ENCODE measurements at places on chromosomes 3 and 15.

GRCh38 chr3:43378066-43378935 lies 92.0 kb downstream of the SNRK start:
- DNase-seq: peak; percentile 26

DNA sequence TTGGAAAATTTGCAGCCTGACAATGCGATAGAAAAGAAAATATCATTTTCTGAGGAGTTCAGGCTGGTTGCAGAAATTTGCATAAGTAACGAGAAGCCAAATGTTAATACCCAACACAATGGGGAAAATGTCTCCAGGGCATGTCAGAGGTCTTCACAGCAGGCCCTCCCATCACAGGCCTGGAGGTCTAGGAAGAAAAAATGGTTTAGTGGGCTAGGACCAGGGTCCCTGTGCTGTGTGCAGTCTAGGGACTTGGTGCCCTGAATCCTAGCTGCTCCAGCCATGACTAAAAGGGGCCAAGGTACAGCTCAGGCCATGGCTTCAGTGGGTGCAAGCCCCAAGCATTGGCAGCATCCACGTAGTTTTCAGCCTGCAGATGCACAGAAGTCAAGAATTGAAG lies 14.5 kb upstream of the AP4E1 start:
- no peak for DNase-seq

DNA sequence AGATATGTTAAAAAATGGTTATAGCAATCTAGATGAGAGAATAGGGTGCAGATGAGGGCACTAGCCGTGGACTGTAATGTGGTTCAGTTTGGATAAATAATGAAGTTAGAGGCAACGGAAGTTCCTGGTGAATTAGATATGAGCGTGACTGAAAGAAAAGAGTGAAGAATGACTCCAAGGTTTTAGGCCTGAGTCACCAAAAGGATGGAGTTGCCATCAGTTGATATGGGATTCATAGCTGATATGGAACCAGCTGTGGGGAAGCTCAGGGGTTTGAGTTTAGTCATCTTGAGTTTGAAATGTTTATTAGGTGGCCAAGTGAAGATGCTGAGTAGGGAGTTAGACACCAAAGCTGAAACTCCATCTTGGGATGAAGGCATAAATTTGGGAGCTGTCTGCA lies 66.2 kb downstream of the SSR3 start:
- DNase-seq: no peak

DNA sequence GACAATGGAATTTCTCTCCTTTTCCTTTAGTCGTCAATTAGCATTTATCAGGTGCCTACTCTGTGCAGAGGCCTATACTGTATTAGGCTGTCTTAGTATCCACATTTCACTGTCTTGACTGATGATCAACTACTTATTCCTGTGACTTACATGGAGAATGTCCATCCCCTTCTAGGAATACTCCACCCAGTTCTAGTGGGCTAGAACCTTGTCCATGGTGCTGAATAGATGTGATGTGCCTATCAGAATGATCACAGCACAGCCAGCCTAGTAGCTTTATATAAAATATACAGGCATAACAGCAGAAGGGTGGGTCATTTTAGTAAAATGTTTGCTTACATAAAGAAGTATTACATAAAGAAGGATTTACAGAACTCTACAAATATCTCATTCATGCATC lies 621.4 kb downstream of the PDCD6IP start:
- no peak for DNase-seq

DNA sequence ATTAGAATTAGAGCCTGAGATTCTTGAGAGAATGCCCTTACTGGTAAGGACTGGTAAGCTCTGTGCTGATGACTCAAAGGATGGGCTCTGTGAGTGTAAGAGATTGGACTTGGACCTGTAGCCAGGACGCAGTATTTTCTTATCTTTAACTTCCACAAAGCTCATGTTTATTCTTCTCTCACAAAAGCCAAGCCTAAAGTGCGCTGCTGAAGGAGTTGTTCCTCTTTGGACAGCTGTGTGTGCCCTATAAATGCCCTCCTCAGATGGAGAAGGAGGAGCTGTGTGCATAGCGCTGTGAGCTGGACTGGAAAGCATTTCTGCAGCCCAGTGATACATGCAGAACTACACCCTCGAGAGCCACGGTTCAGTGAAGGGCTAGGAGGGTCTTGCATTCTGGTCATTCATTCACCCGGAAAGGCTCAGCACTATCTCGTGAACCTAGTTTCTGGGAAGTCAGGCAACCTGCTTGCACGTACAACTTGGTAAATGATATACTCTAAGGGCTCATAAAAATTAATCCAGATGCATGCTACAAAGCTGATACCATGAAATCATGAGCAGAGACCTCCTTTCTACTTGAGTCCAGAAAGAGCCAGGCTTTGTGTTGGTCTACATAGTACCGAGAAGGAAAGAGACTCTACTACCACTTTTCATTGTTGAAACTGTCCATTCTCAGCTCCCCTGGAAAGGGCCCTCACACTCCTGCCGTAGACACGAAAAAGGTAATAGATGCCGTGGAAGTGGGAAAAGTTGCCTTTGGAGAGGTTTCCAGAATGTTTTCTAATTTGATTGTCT lies 103.0 kb upstream of the TBL1XR1 start:
- no peak for DNase-seq

- DNase-seq: no peak
Observed at GRCh38 chr3:12438318-12438717, 46.0 kb upstream of the TSEN2 start.

DNA sequence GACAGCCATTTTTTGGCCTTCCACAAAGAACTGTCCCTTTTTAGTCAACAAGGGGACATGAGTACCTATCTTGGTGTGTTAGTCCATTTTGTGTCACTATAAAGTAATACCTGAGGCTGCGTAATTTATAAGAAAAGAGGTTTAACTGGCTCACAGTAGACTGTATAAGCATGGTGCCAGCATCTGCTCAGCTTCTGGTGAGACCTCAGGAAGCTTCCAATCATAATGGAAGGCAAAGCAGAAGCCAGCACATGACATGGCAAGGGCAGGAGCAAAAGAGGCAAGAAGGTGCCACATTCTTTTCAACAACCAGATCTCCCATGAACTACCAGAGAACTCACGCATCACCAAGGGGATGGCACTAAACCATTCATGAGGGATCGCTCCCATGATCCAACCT lies 66.1 kb upstream of the VGLL4 start:
- no peak for DNase-seq

- DNase-seq: no peak
Observed at GRCh38 chr3:103499967-103500366, 1065.2 kb downstream of the ZPLD1 start.

GRCh38 chr3:167361306-167361705 lies 18.8 kb downstream of the ZBBX start:
- DNase-seq: no peak

- no peak for DNase-seq
Observed at GRCh38 chr3:161859865-161860450, 363.4 kb downstream of the OTOL1 start.

- no peak for DNase-seq
Observed at GRCh38 chr3:49740427-49740826, 16.7 kb upstream of the GMPPB start.

- DNase-seq: no peak
Observed at GRCh38 chr3:177932750-177933660, 603.2 kb upstream of the KCNMB2 start.

- no peak for DNase-seq
Observed at GRCh38 chr15:91980502-91981267, 127.2 kb downstream of the SLCO3A1 start.

- DNase-seq: no peak
Observed at GRCh38 chr3:143383421-143383820, 263.9 kb downstream of the CHST2 start.

DNA sequence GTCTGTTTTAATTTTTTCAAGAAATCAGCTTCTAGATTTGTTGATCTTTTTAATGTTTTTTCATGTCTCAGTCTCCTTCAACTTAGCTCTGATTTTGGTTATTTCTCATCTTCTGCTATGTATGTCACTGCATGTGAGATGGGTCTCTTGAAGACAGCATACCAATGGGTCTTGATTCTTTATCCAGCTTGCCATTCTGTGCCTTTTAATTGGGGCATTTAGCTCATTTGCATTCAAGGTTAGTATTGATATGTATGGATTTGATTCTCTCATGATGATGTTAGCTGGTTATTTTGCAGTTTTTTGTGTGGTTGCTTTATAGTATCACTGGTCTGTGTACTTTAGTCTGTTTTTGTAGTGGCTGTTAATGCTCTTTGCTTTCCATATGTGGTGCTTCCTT lies 39.4 kb downstream of the CEP63 start:
- DNase-seq: no peak

GRCh38 chr15:69847625-69848024 lies 250.1 kb downstream of the TLE3 start:
- no peak for DNase-seq

DNA sequence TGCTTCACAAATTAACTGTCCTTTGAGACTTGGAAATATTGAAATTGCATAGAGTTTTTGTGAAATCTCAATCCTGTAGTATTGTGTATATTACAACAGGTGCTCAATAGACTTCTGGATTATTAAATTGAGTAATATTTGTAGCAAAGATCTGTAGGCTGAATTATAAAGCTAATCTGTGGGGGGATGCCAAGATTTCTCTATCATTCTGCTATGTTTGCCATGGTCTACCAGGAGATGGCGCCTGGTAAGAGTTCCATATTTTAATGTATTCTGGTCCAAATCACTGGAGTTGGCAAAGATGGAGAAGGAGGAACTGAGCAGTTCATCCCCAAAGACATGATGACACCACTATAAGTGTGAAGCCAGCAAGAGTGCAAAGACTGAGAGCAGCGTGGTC lies 340.9 kb upstream of the TPRG1 start:
- no peak for DNase-seq

DNA sequence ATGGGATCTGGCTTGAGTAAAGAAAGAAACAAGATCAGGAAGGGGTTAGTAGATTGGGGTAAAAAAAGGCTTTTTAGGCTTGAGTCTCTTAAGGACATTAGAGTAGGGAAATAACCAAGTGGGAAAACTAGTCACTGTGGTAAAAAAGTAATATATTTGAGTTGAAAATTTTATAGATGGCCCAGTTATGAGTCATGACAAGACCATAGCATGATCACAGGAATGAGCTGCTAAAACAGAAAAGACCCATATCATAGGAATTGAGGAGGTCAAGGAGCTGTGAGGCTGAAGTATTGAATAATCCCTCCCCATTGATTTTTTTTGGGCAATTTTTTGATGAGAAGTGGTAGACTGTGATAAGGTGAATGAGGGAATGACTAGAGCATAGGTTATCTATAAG lies 69.2 kb upstream of the TBC1D5 start:
- DNase-seq: no peak

DNA sequence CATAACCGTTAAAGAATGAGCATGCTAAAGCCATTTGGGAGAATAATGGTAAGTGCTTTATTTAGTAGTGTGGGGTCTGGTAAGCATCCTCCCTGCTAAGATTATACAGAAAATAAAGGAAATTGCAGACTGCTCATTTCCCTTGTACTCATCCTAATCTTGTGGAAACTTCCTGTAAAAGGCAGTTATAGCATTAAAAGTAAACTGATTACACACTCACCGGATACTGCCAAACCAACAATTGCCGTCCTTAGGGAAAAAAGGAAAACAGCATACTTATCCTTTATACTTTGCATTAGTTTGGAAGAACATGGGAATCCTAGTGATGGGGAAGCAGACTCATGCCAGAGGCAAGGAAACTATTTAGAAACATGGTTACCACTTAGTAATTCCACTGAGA lies 5.3 kb upstream of the SPRED1 start:
- DNase-seq: no peak

DNA sequence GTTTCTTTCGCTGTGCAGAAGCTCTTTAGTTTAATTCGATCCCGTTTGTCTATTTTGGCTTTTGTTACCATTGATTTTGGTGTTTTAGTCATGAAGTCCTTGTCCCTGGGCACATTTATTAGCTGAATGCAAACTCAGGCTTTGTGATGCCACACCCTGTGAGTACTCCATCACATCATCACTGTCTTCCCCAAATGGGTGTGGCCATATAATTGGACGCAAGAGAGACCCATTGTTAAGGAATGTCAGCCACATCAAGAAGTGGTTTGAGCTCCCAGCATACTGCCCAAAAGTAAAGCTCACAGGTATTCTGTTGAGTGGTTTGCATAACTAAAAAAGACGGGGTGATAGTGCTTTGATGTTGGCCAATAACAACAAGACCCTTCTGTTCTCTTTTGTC lies 245.7 kb downstream of the SV2B start:
- no peak for DNase-seq

DNA sequence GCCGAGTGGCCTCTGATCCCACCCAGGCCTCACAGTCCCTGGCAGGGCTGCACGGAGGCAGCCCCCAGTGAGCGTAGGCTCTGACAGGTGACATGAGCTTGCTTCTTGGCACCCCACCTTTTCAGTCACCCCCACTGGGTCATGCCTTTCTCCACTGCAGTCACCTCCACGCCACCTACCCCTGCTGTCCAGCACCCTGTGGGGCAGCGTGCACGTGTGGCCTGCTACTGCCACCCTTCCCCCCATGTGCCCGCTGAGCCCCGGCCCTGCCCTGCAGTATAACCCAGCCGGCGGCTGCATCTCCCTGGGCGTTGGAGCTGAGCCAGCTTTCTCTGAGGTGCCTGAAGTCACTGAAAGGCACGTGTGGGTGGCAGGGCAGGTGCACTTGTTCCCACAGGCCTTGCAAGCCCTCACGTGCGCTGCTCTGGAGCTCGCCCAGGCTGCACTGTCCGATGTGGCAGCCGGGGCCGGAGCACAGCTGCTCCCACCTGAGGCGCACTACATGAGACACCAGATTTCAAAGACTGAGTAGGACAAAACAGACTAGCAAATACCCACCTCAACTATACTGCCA lies 65.6 kb downstream of the NIPA2 start:
- DNase-seq: no peak

GRCh38 chr3:132268956-132269355 lies 48.3 kb upstream of the ACP3 start:
- no peak for DNase-seq

DNA sequence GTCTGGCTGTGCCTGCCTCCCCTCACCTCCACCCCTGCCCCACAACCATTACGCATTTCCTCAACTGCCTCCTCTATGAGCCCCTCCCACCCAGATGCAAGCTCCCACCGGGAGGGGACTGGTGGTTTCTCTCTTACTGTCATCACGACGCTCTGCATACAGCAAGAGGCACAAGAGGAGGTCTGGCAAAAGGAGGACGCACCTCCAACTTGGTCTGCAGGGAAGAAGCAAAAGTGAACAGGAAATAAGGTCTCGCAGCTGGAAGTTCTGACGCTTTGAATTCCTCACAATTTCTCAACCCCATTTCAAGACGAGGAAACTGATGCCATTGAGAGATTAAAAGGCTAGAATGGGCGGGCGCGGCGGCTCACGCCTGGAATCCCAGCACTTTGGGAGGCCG lies 42.3 kb upstream of the MUC4 start:
- no peak for DNase-seq

- no peak for DNase-seq
Observed at GRCh38 chr3:70947579-70947978, 635.1 kb upstream of the MDFIC2 start.

DNA sequence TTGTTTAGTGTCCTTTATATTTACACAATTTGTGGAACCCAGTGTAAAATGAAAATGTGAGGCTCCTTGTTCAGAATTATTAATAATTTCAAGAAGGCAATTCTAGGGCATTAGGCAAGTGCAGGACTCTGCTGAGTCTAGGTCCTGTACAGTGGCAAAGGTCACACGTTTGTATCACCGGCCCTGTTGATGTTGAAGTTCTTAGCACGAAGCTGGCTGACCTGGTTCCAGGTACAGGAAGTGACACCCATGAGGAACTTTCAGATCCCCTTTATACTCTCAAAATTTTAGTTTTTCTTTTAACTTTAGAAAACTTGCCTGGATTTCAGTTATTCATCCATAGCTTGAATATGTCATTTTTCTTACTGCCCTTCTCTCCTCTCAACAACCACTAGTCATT lies 349.4 kb downstream of the CNTN6 start:
- DNase-seq: no peak

All from skeletal muscle cell (primary cell).